ENCODE measurements at places on chromosomes 12 and 14.

- DNase-seq: no peak
These were observed 78.0 kb downstream of the GRIP1 start for GRCh38 chr12:66600903-66601302.

DNA sequence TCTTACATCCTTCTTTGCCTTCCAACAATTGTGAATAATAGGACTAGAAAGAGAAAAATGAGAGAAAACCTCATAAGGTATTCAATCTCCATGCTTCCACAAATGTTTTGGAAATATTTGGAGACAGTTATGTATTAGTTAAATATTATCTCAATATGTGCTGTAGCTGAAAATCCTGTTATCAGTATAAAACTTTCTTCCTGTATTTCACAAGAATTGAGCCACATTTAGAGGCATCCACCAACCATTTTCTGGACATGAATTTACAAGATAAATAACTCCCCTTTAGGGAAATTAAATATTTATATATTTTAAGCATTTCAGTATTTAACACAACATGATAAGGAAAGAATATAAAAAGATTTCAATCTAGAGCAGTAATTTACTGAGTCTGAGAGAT lies 200.3 kb downstream of the GPHN start:
- no peak for DNase-seq

- no peak for DNase-seq
These were observed 50.8 kb downstream of the RPS6KA5 start for GRCh38 chr14:91009501-91010152.

DNA sequence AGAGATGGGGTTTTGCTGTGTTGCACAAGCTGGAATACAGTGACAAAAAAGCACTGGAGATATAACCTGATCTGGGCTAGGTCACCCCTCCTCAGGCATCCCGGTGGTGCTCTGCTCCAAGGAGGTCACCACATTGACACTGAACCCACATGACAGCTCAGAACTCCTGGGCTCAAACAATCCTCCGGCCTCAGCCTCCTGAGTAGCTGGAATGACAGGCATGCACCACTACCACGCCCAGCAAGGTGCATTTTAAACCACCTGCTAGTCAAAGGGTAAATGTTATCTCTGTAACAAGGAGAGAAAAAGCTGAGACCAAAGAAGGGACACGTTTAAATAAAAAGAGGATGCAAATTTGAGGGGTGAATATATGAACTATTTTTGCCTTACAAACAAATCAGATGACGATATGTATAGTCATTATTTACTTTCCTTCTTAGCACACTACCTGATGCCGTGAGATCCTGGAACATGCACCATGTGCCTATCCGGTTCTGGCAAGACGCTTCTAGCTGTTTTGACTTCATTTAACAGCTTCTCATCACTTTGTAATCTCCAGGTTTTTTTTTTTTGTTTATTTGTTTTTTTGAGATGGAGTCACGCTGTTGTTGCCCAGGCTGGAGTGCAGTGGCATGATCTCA lies 135.1 kb downstream of the PPM1H start:
- DNase-seq: no peak

- no peak for DNase-seq
These were observed 1213.6 kb downstream of the GALC start for GRCh38 chr14:86779416-86779815.

DNA sequence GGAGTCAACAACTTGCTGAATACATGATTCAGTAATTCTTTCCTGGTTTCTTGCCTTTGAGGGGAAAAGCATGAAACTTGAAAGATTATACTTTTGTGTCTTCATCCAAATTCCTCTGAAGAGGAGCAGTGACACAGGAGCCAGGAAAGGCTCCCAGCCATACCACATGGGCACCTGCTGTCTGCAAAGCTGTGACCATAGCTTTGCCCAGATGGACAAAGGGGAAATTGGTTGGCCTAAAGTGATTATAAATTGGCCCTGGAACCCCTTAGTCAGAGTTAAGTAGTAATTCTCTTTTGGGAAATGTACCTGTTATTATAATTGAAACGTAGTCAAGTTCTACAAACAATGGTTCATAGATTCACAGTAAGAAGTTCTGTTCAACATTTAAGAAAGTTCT lies 44.3 kb upstream of the DCN start:
- DNase-seq: no peak

- no peak for DNase-seq
These were observed 693.9 kb downstream of the MED13L start for GRCh38 chr12:115583591-115583990.

DNA sequence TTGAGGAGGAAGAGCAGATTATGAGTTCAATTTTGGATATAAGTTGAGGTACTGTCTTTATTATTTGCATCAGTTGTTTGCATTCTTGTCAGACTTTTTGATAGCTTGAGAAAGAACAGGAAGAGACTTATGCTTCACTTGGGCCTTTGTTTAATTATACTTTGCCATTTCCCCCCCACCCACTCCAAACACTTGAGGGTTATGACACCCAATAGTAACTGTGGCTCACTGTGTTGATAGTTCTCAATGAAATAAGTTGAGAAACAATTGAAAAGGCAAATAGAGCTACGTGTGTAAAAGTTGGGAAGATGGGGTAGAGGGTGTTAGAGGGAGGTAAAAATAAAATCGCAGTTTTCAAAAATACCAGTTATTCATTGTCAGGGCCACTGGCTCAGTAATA lies 17.7 kb downstream of the NAA30 start:
- DNase-seq: no peak

- DNase-seq: no peak
These were observed 615 bp upstream of the ASB8 start for GRCh38 chr12:48157889-48158370.

Data from glomerular endothelial cell (primary cell).